ENCODE measurements at places on chromosomes 2 and 18.

DNA sequence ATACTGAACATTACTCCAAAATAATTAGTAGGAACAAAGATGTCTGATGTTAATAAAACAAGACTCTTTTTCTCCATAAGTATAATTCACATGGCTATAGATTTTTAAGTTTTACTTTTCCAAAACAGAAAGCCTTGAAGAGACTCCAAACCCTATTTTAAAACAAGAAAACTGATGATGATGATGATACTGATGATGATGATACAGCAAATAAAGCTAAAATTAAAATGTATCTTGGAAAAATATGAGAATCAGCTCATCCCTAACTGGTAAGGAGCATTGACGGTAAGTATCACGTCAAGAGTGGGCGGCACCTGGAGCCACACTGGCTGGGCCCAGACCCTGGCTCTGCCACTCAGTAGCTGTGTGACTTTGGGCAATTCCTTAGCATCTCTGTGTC, 39.6 kb downstream of the ID2 start:
- no peak for DNase-seq

DNA sequence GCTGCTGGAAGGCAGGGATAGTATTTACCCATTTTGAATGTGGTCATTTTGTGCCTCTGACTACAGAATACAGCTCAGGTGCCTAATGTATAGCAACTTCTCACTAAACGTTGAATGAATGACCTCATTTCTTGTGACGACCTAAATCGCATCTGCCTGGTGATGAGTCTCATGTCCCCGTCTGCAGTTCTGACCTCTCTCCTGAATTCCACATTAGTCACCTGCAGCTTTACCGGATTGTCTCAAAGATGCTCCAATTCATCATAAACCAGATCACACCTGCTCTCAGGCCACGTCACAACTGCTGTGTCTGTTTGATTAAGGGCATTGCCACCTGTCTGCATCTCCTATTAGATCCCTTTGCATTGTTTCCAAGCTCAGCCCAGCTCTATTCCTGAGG, 133.6 kb upstream of the MYT1L start:
- DNase-seq = no peak

GRCh38 chr2:184026961-184027360, 571.4 kb upstream of the ZNF804A start:
- DNase-seq = no peak

GRCh38 chr2:142875010-142875409, 2.5 kb upstream of the KYNU start:
- DNase-seq = no peak

- DNase-seq = no peak
Measured at GRCh38 chr2:226426292-226426736, 373.3 kb downstream of the IRS1 start.

- no peak for DNase-seq
Measured at GRCh38 chr2:85524336-85524908, 14.5 kb upstream of the MAT2A start.

DNA sequence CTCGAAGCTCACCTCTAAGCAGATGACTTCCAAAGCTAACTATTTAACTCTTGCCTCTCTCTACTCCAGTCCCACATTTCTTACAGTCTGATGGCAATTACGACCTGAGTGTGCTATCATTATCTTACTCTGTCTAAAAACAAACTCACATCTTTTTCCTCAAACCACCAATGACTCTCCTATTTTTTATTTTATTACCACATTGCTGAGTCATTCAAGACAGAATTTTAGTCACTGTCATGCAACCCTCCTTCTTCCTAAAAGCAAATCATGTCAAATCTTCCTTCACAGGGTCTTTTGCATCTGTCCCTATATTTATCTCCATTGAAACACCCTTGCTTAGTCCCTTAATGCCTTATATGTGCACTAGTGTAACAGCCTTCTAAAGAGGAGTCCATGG, 34.6 kb upstream of the C2orf15 start:
- no peak for DNase-seq

DNA sequence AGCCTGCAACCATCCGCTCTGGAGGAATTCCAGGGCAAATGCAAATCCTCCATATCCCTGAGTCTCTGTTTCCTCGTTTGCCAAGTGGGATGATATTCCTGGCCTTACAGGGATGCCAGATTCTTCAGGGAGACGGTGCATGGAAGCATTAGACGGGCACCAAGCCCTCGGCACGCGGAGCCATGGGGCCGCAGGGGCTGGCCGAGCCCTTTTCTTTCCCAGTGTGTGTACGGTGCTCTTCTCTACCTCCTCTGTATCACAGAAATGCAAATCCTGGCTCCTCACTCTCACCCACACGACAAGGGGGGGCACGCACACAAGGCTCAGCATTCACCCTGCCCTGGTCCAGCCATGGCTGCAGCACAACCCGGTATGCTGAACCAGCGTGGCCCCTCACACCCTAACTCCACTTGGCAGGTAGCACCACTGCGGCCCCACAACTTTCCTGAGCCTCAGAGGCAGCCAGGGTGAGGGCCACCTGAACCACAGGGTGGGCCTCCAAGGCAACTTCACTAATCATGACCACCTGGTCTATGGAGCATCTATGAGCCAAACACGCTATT, 64.1 kb upstream of the SALL3 start:
- no peak for DNase-seq

DNA sequence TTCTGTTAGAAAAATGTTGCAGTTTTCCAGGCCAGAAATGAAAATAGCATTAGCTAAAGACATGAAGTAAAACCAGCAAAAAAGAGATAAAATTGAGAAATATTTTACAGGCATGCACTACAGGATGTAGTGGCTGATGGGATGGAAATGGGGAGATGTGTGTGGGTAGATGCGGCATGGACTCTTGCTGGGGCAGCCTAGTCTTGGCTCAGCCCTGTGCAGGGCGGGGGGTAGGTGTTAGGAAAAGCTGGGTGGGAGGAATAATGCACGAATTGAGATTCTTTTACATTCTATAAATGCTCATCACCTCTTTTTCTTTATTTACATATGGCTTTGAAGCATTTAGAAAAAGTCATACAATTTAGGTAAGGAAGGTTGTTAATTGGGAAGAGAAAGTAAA, 334.2 kb downstream of the NUP35 start:
- DNase-seq = no peak

GRCh38 chr2:80059447-80059846, 245.1 kb downstream of the LRRTM1 start:
- no peak for DNase-seq

- no peak for DNase-seq
Measured at GRCh38 chr2:234680688-234681619, 184.1 kb upstream of the ARL4C start.

- no peak for DNase-seq
Measured at GRCh38 chr2:177603181-177603580, 210.6 kb downstream of the AGPS start.

All from CD4-positive, alpha-beta T cell treated with Interleukin-4 for 4 hours (primary cell).